ENCODE measurements at places on chromosomes 3 and 15.

DNA sequence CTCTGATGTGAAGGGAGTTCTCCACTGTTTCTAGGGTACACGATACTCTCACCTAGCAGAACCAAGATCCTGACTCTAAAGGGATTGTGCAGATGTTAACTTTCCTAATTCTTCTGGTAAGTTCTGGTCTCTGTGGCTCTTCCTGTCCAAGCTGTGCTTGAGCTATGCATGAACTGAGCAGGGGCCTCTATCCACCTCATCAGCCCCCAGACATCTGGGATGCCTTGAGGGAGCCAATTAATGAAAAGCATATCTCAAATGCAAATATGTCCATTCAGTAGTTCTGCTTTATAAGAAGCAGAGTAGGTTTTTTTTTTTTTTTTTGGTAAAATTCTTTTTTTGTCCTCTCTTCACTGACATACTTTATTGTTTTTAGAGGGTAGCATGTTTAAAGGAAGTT is 89.6 kb downstream of the POLR2M start:
- DNase-seq, result no peak

GRCh38 chr15:79948095-79948695 is 22.8 kb downstream of the BCL2A1 start:
- no peak for DNase-seq

- DNase-seq, result no peak
These were observed 244.2 kb downstream of the PTPRG start for GRCh38 chr3:61805510-61806080.

DNA sequence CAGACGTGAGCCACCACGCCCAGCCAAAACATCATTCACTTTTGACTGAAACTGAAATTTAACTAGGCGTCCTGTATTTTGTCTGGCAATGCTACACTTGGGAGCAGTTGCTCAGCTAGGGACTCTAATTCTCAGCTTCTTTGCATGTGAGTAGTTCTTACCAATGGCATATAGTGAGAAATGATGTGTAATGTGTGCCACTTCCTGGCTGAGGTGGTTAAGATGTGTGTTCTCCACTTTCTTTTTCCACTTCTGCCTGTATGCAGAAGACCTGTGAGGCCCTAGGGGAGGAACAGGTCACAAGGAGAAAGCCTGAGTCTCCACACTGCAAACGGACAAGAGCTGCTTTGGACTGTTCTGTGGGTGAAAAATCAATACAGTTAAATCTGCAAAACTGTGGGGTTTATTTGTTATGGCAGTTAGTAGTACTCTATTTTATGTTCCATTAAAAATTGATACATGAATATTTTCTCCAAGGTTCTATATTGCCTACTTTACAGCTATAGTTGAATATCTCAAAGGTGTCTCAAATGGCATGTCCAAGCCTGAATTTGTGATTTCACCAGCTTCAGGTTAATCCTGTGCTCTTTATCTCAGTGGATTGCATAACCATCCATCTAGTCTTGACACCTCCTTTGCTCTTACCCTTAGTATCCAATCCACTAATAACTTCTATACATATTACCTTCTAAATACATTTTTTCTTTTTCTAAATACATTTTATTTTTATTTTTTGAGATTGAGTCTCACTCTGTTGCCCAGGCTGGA is 59.3 kb downstream of the NR1D2 start:
- DNase-seq, result no peak

- no peak for DNase-seq
These were observed 199.7 kb downstream of the UACA start for GRCh38 chr15:70563561-70564095.

- DNase-seq, result no peak
These were observed 3.4 kb upstream of the DISP2 start for GRCh38 chr15:40354408-40355171.

DNA sequence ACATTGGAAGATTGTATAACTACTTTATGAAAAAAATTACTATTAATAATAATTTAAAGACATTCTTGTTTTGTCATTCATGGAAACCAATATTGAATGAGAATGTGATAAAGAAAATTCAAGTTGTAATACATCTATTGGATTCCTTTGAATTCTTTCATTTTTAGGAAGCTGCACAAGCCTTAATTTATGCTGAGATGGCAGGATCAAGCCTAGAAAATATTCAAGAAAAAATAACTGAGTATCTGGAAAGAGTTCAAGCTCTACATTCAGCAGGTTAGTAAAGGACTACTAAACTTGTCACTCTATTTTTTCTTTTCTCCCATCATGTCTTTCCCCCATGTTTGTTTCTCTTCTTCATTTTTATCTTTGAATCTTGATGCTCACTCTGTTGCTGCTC is 5.9 kb downstream of the CAPN7 start:
- no peak for DNase-seq
